Right renal pelvis (tissue), 4 donors: ENCODE measurements at places on chromosomes 13 and 19. TPM values are rescaled to one million over a fixed set of nuclear protein-coding genes. Genes with fewer than 3 reads are reported as not detected.

GRCh38 chr13:35659796-35660195, 183.3 kb upstream of the MAB21L1 start:
- DNase-seq, result no peak

LGALS14 gene
- not detected for polyA plus RNA-seq

PGLYRP2 gene
- 0.10 TPM for polyA plus RNA-seq

FAM124A gene
- 4.5 TPM for polyA plus RNA-seq
